ENCODE measurements at places on chromosomes 3 and 15. TPM values are rescaled to one million over a fixed set of nuclear protein-coding genes. Genes with fewer than 3 reads are reported as not detected.

Gene BSN
- total RNA-seq: 46.9 TPM

Gene UROC1
- not detected for total RNA-seq

Gene PLA2G4F
- not detected for total RNA-seq

DNA sequence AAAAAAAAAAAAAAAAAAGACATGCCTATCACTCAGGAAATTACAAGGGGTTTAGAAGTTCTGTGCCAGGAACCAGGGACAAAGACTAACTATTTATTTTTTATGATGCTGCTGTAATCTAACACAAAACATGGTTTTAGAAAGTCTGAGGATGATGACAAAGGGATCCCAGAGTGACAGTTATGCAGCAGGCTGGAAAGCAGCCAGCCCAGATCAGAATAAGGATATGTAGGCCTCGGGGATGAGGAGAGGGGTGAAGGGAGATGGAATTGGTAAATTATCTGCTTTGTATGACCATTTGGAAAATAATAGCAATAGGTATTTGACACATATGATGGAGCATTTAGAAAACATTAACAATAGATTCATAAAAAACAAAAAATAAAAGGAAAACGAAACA, 34.1 kb upstream of the NMD3 start:
- DNase-seq: no peak

GRCh38 chr3:38836561-38836960, 20.5 kb upstream of the SCN10A start:
- DNase-seq: no peak

- peak; percentile 86 for DNase-seq
These were observed 32.6 kb downstream of the APBA2 start for GRCh38 chr15:28918141-28918983.

DNA sequence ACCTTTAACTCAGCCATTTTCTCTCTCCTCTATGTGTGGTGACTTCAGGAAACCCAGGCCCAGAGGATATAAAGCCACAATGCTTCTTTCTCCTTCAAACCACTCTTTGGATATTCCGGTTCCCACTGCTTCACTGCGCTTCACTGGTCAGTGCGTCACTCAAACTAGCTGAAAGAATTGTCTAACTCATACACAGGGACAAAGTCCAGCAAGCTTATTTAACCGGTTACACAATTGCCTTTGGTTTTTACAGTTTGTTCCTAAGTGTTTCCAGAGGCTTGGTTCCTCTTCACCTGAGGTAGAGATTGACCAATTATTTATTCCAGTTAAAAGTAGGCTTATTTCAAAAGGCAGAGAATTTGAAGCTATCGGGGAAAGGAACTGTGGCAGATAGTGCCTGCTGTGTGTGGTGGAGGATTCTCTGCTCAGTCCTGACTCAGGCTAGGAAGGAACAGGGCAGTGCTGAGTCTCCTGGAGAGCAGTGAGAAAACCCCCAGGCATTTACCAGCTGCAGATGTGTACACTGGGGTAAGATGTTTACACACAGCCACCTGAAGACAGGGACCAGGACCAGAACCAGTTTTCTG, at the start of gene HGD:
Gene HGD (minus strand): TSS at position 145 of the 587 bp plus-strand sequence. CDS start 128 bp downstream, at position 17.
- no peak for DNase-seq

DNA sequence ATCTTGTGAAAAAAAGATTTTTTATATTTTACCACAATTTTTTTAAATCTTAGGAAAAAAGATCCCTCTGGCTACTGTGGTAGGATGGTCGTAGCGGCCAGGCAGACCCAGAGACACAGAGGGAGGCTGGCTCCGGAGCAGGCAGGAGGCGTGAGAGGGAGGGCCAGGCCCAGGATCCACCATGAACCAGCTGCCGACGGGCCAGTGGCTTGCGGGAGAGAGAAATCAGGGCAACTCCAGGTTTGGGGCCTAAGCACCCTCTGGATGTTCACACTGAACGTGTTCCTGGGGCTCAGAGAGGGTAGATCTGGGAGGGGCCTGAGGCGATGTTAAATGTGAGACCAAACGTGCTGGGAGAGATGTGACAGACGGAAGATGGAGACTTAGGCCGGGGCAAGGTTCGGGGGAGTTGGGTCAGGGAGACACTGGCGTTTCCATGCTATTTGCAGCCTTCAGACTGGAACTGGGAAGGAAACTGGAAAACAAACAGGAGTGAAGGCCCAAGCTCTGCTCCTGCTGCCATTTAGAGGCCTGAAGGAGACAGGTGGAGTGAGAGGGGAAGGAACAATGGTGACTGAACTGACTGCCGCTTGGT, 1.6 kb upstream of the VILL start:
- no peak for DNase-seq

All from glutamatergic neuron (in vitro differentiated cells).